ENCODE measurements at places on chromosomes 5 and 9.
A peak's percentile ranks its signal among the peaks of the same experiment; 100 is the strongest.

- no peak for DNase-seq
Observed at GRCh38 chr9:129669141-129669718, 3.8 kb downstream of the PRRX2 start.

DNA sequence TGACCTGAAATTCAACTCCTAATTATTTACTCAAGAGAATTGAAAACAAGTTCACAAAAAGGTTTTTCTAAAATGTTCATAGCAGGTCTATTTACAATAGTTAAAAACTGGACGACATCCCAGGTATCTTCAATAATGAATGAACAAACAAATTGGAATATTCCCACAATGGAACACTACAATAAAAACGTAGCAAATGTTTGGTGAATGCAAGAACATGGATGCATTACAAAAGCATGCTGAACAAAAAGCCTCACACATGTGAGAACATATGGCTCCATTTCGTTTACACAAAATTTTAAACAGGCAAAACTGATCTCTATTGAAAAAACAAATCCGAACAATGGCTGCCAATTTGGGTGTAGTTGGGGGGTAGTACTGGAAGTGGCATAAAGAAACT, 669.9 kb downstream of the MTRR start:
- no peak for DNase-seq

GRCh38 chr9:3256571-3257330, 269.1 kb downstream of the RFX3 start:
- DNase-seq, result no peak

DNA sequence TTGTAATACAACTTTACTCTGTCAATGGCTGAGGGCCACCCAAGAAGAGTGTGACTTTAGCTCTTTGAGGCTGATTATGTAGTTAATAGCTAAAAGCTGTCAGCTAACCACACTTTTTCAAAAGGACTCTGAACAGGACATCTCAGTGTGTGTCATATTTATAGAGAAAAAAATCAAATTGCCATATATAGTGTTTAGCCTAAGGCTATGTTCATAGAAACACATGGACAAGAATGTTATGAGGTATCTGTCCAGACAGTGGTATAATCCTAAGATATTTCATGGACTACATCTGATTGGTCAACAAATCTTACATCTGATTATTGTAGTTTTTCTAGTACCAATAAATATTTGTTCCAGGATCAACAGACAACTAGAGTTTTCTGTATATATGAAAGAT, 42.1 kb upstream of the CDH18 start:
- no peak for DNase-seq

DNA sequence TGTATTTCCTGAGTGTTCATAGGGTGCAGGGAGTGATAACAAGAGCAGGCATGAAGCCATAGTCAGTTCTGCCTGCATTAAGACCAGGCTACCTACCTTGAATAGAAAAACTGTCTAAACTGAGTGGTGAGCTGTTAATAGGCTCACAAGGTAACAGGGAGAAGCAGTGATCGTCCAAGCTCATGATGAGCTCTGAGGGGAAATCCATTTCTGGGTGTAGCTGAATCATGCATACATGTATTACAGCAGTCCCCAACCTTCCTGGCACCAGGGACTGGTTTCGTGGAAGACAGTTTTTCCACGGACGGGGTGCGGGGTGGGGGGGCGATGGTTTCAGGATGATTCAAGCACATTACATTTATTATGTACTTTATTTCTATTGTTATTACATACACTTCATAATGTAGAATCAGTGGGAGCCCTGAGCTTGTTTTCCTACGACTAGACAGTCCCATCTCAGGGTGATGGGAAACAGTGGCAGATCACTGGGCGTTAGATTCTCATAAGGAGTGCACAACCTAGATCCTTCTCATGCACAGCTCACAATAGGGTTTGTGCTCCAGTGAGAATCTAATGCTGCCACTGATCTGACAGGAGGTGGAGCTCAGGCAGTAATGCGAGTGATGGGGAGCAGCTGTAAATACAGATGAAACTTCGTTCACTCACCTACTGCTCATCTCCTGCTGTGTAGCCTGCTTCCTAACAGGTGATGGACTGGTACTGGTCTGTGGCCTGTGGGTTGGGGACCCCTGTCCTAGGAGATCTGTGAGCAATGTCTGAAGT, 100.0 kb upstream of the IL6ST start:
- peak; percentile 78 for DNase-seq

GRCh38 chr9:135157856-135158563, 70.5 kb downstream of the OLFM1 start:
- no peak for DNase-seq

DNA sequence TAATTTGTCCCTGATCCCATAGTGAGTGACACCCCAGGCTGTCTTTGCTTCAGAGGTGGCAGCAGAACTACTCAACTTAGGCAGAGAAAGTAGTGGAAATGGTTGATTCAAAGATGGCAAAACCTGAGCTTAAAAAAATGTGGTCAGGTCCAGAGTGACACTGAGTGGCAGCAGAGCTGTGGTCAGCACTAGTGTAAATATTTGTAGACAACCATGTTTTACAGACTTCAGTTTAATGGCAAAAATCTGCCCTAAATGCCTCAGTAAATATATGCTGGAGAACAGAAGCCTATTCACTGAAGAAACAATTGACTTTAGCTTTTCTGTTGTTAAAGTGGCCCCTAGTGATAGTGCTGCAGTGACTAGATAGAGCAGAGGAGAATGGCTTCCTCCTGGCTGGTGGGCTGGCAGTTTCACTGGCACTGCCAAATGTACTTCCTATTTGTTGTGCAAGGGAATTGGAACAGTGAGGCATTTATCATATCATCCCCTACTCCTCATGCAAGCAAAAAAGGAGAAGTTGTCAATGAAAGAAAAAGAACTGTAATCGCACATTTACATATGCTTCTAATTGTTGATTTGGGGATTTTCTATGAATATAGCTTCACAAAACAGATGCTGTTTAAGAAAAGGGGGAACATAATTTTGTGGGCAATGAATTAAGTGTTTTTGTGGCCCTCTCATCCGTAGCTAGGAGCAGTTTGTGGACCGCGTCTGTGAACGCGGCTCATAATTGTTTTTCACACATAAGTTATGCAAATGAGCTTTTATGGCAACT, 12.0 kb downstream of the PBX3 start:
- no peak for DNase-seq
